Stimulated activated CD4-positive, alpha-beta T cell treated with anti-CD3 and anti-CD28 coated beads, Interleukin-15, amount 100 ng/mL, for 24 hours (primary cell): ENCODE measurements at places on chromosomes 5 and 9.

- DNase-seq: no peak
Measured at GRCh38 chr5:121726991-121727390, 124.7 kb upstream of the FTMT start.

DNA sequence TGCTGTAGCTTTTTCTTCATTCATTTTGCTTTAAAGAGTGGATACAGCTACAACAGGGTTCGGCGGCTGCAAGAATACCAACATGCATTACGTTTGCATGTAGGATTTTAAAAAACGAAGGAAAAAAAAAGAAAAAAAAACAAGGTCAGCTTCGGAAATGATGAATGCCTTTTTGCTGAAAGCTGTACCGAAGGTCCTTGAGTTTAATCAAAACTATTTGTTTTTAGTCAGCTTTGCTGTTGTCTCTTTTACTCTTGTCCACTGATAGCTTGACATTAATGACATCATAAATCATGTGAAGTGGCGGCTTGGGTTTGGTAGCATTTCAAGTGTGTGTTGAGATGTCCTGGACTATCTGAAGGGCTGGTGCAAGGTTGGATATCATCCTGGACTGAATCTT lies 779.1 kb downstream of the NR2F1-AS1 start:
- no peak for DNase-seq

DNA sequence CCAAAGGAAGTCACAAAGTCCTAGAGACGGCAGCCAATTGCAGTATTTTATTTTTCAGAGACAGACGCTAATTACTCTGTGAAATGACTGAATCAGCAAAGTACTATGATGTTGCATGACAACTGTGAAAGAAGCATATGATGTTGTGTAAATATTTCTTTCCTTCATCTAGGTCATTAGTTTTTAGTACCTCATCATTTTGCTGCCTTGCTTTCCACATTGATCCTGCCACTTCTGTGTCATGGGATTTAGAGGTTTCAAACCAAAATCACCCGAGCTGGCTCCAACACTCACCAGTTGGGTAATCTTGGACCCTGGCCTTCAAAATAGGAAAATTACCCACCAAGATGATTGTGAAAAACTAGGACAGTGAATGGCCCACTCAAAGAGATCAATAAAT lies 585.2 kb downstream of the ACTL7B start:
- no peak for DNase-seq

GRCh38 chr5:108528655-108529054 lies 146.8 kb upstream of the FBXL17 start:
- DNase-seq: no peak

DNA sequence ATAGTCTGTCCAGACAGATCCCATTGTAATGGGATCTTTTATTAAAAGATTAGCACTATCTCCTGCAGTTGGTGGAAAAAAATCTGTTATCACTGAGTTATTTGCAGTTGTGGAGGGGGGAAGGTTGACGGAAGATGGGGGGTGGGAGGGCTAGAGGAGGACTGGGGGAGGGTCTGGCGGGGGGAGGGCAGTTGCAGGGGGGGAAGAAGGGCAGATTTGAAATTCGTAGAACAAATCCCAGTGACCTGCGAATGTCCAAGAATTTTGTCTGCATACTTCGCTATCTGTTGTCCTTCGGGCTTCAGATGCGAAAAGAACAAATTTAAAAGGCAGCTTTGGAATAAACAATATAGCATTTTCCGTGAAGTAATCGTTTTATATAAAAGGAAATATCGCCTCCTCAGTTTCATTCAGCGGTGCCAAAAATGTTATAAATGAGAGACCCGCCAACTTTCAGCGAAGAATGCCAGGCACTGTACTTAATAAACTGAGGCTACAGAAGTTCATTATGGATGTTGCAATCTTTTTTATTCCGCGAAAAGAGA lies 1.3 kb upstream of the FST start:
- no peak for DNase-seq

DNA sequence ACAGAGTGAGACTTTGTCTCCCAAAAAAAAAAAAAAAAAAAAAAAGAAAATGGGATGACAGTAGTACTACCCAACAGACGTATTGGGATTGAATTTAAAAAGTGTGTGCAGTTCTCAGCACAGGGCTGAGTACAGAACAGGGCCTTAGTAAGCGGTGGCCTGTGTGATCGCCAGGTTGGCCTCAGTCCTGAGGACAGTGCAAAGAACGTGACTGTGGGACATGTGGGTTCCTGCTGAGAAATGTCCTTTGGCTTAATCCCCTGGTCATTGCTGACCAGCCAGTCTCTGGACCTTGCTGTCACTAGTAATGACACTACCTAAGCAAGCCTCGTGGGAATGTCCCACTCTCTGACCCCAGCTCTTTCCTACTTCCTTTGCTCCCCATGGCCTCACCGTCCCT lies 13.3 kb downstream of the GTF3C5 start:
- no peak for DNase-seq
